HepG2 (cell line): ENCODE measurements at places on chromosomes 5 and 9.

GRCh38 chr5:157877821-157878220, 18.9 kb upstream of the CLINT1 start:
- H3K27me3 ChIP-seq: no peaks in the 10 kb centered on the region
- no peaks in the 10 kb centered on the region for H3K36me3 ChIP-seq
- no peak overlapping the region for H3K27ac ChIP-seq
- no peak overlapping the region for H3K4me3 ChIP-seq

- DNase-seq: no peak
- H3K36me3 ChIP-seq: no peaks in the 10 kb centered on the region
- no peak overlapping the region for H3K27ac ChIP-seq
- H3K27me3 ChIP-seq: 0 out of 3 replicates have a peak, but pooled peaks cover 8% of the 10 kb centered on the region
These were observed 13.5 kb upstream of the MAP1B start for GRCh38 chr5:72093824-72094223.

DNA sequence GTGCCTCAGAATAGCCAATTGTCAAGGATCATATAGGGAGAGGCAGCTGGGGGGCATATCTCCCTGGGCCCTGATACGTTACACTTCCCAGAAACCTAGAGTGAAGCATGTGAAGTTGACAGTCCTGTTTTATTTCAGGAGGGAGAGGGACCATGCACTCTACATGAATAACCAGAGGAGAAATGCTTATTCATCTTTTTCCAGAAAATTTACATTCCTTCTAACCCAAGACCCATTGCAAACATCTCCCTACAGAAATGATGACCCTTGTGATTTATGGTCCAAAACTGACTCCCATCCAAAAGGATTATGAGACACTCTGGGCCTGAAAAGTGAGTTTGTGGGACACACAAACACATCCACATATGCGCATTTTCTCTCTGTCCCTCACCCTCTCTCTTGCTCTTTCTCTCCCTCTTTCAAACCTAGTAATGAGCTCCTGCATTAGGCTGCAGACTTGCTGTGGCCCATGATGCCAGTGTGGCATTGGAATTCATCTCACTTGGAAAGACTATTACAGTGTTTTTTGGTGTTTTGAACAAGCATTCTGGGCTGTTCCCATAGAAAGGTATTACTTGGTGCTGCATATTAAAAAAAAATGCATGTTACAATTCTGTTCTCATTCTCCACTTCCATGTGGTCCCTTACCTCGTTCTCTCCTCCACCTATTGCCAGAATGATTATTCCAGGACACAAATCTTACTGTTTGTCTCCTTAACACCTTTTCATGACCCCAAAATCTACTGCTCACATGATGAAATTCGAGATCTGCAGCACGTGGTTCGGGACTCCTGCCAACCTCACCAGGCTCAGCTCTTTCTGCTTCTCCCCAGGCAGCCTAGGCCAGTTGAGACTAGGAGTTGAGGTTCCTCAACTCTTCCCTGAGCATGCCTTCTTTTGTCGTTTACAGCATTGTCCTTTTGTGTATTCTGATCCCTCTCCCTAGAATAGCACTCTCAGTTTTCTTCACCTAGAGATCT, 451.3 kb upstream of the KLF4 start:
- no peaks in the 10 kb centered on the region for H3K36me3 ChIP-seq
- H3K27ac ChIP-seq: no peak overlapping the region
- H3K27me3 ChIP-seq: no peaks in the 10 kb centered on the region

DNA sequence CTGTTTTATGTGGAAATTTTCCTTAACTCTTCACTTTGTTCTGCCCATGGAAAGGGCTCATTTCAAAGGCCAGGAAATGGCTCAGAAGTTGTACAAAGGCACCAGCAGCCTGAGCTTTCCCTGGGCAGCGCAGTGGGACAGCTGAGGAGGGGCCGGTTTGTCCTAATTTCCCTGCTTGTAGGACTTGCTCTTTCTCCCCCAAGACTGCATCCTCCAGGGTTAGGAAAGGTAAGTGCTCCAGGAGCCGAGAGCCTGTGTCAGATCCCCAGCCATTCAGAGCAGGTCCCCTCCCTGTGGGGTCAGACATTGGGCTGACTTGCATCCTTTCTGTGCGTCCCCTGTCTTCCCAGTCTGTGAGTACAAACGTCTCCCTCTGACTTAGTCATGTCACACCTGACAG, 43.5 kb downstream of the AGXT2 start:
- H3K4me1 ChIP-seq: no peaks in the 10 kb centered on the region
- no peaks in the 10 kb centered on the region for H3K27me3 ChIP-seq
- DNase-seq: no peak

DNA sequence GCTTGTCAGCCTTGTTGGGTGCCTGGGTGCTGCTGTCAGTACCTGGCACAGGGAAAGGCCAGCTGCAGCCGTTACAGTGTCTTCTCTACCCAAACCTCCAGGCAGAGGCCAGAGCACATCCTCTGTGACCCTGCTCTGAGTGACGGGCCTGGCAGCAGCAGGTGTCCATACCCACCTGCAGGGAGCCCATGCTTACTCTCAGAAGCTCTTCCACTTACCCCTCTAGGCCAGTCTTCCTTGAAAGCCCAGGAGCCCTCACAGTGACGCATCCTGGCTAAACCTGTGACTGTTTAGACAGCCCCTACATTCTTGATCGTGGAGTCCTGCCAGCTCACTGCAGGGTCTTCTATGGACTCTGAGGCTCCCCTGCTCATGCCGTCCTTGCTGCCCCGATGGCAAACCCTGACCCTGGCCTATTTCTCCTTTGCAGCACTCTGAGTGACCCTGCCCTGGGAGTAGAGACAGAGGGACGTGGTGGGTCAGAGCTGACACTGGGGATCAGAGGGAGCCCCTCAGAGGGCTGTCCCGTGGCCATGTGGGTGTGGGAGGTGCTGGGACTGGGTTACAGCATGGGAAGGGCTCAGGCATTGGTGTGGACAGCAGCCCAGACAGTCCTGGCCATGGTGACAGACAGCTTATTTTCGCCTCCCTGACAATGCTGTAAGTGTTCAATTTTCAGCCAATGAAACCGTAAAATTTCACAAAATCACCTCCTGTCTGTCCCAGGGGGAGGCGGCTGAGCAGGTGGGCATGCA, 67.6 kb upstream of the RNF130 start:
- no peak overlapping the region for H3K4me3 ChIP-seq
- no peak overlapping the region for H3K27ac ChIP-seq
- DNase-seq: no peak
- peaks cover 63% of the 10 kb centered on the region for H3K27me3 ChIP-seq
- H3K36me3 ChIP-seq: no peaks in the 10 kb centered on the region
- H3K4me1 ChIP-seq: no peaks in the 10 kb centered on the region

DNA sequence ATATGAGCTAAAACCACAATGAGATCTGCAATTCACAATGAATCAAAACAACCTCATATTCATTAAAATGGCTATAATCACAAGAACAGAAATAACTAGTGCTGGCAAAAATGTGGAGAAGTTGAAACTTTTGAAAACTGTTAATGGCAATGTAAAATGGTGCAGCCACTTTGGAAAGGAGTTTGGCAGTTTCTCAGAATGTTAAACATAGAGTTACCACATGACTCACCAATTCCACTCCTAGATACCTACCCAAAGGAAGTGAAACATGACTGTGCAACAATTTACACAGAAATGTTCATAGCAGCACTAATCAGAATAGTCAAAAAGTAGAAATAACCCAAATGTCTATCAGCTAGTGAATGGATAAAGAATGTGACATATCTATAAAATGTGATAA, 862.2 kb downstream of the DTWD2 start:
- no peak overlapping the region for H3K4me3 ChIP-seq
- DNase-seq: no peak
- H3K27ac ChIP-seq: no peak overlapping the region
- no peaks in the 10 kb centered on the region for H3K36me3 ChIP-seq
- H3K27me3 ChIP-seq: no peaks in the 10 kb centered on the region

GRCh38 chr5:83156001-83156400, 78.7 kb downstream of the XRCC4 start:
- H3K27me3 ChIP-seq: no peaks in the 10 kb centered on the region
- H3K4me3 ChIP-seq: no peak overlapping the region
- no peak for DNase-seq
- H3K4me1 ChIP-seq: no peaks in the 10 kb centered on the region
- H3K36me3 ChIP-seq: no peaks in the 10 kb centered on the region
- no peak overlapping the region for H3K27ac ChIP-seq

DNA sequence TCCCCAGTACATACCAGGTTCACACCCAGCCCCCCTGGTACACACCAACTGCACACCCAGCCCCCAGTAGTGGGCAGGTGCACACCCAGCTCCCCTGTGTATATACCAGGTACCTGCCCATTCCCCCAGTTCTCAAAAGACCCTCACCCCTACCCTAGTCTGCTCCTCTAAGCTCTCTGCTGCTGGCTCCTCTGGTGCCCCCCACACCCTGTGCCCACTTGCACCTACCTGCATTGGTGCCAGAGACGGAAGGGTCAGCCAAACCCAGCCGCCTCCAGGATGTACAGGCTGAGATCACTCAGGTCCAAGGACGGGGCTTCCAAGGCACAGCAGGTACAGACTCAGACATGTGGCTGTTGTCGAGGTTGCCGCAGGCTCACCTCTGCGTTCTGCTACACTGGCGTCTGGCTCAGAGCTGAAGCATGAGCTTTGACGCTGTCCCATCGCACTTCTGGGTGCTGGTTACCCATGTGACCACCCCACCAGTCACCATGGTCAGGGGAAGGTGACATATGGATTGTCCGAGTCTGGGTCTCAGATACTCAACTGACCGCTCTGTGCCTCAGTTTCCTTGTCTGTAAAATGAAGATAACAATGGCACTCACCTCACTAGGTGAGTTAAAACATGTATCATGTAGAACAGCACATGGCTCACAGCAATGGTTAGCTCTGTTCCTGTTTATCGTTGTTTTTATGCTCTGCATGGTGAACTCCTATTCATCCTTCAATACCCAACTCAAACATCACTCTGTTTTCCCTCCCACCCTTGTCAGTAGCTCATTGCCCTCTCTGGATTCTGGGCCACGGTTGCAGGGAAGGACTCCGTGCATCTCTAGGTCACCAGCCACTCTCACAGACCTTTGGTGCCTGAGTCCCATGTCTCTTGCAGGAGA, 45.3 kb upstream of the SUSD3 start:
- H3K36me3 ChIP-seq: no peaks in the 10 kb centered on the region
- peaks cover 12% of the 10 kb centered on the region for H3K4me1 ChIP-seq
- no peak overlapping the region for H3K27ac ChIP-seq

- H3K4me3 ChIP-seq: no peak overlapping the region
- no peaks in the 10 kb centered on the region for H3K36me3 ChIP-seq
- H3K27ac ChIP-seq: no peak overlapping the region
- H3K4me1 ChIP-seq: no peaks in the 10 kb centered on the region
- no peaks in the 10 kb centered on the region for H3K27me3 ChIP-seq
These were observed 768.9 kb downstream of the TAF11L14 start for GRCh38 chr5:18403141-18403540.

- peaks cover 64% of the 10 kb centered on the region for H3K36me3 ChIP-seq
- peak; percentile 81 for DNase-seq
- no peaks in the 10 kb centered on the region for H3K27me3 ChIP-seq
- H3K4me3 ChIP-seq: no peak overlapping the region
These were observed 12.6 kb downstream of the TRIM23 start for GRCh38 chr5:65611524-65611923.

- peaks cover 15% of the 10 kb centered on the region for H3K36me3 ChIP-seq
- H3K27ac ChIP-seq: no peak overlapping the region
- H3K4me1 ChIP-seq: no peaks in the 10 kb centered on the region
These were observed 35.2 kb downstream of the NUP214 start for GRCh38 chr9:131160416-131161112.

- no peak overlapping the region for H3K4me3 ChIP-seq
- DNase-seq: no peak
- no peak overlapping the region for H3K27ac ChIP-seq
- H3K36me3 ChIP-seq: no peaks in the 10 kb centered on the region
- peaks cover 1% of the 10 kb centered on the region; the same call in 1 of the 2 replicates for H3K4me1 ChIP-seq
These were observed 132.0 kb upstream of the TRIM32 start for GRCh38 chr9:116555119-116555518.

GRCh38 chr9:135365013-135365768, 114.4 kb upstream of the PPP1R26 start:
- no peak for DNase-seq
- H3K4me3 ChIP-seq: no peak overlapping the region
- H3K27ac ChIP-seq: no peak overlapping the region

GRCh38 chr9:86925686-86926085, 21.6 kb downstream of the GAS1 start:
- H3K4me3 ChIP-seq: no peak overlapping the region
- no peak overlapping the region for H3K27ac ChIP-seq
- peaks cover 4% of the 10 kb centered on the region; the same call in 1 of the 3 replicates for H3K27me3 ChIP-seq
- H3K36me3 ChIP-seq: no peaks in the 10 kb centered on the region
- no peak for DNase-seq

GRCh38 chr9:72255569-72255968, 106.3 kb downstream of the GDA start:
- no peak overlapping the region for H3K4me3 ChIP-seq
- no peak overlapping the region for H3K27ac ChIP-seq
- no peaks in the 10 kb centered on the region for H3K27me3 ChIP-seq

DNA sequence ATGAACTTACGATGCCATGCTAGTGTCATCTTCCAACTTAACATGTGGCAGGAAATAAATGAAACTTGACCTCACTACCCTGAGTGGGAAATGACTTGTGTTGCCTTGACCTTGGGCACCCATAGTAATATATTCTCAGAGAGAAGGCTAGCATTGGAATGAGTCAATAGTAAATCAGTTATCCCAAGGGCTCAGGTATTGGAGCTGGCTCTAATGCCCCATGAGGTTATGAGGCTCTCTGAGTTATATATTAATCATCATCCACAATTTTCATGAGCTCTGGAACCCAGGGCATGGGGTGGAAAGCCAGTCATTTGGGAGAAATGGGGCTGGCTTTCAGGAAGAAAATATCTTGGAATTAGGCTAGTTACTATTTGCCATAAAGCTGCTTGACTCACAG, 42.4 kb upstream of the SMIM32 start:
- H3K4me3 ChIP-seq: no peak overlapping the region
- no peaks in the 10 kb centered on the region for H3K36me3 ChIP-seq
- DNase-seq: no peak
- no peaks in the 10 kb centered on the region for H3K4me1 ChIP-seq
- no peak overlapping the region for H3K27ac ChIP-seq

DNA sequence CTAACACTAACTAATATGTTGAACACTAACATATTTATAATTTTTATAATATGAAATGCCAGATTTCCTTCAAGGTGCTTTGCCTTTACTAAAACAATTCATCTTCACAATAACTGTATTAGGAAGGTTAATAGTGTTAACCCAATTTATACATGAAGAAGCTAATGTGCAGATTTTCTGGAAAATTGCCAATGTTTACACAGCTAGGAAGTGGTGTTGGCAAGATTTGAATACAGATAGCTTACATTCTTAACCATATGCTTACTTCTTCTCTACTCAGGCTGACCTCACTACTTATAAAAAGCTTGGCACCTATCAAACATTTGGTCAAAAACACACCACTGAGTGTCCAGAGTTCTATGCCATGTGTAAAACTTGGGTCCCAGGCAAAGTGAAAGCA, 445.4 kb upstream of the ITGA1 start:
- no peak overlapping the region for H3K4me3 ChIP-seq
- H3K27me3 ChIP-seq: no peaks in the 10 kb centered on the region
- no peak for DNase-seq
- H3K27ac ChIP-seq: no peak overlapping the region

GRCh38 chr9:124198331-124198730, 59.4 kb upstream of the NEK6 start:
- DNase-seq: no peak
- peaks cover 10% of the 10 kb centered on the region; the same call in 1 of the 2 replicates for H3K4me1 ChIP-seq
- H3K4me3 ChIP-seq: no peak overlapping the region
- no peaks in the 10 kb centered on the region; the same call in none of the 2 replicates for H3K27me3 ChIP-seq

- H3K4me3 ChIP-seq: no peak overlapping the region
- H3K27ac ChIP-seq: no peak overlapping the region
- H3K27me3 ChIP-seq: no peaks in the 10 kb centered on the region
- peaks cover 18% of the 10 kb centered on the region; the same call in 2 of the 3 replicates for H3K36me3 ChIP-seq
- DNase-seq: no peak
- H3K4me1 ChIP-seq: no peaks in the 10 kb centered on the region
These were observed 91.9 kb downstream of the CYFIP2 start for GRCh38 chr5:157357823-157358222.

GRCh38 chr5:82439750-82440445, 161.7 kb upstream of the RPS23 start:
- no peak overlapping the region for H3K4me3 ChIP-seq
- no peak for DNase-seq
- H3K27ac ChIP-seq: no peak overlapping the region
